ENCODE measurements at places on chromosomes 7 and 10.

DNA sequence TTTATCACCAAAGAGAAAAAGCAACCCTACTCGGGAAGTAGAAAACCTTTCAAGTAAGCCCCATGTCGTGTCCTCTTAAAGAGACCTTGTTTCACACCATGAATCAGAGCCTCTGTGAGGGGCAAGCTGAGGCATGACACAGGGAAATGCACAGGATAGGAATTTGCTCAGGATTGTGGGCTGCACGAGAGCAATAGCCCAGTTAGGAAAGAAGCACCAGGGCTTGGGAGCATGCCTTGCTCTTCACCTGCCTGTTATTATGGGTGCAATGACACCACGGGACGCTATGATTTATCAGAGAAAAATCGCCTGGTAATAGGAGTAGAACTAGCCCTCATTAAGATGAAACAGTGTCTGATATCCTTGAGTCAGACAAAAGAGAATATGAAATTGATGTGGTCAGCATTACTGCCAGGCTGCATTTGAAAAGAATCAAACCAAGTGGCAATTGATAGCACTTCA, 562.9 kb upstream of the NRP1 start:
- DNase-seq: no peak

DNA sequence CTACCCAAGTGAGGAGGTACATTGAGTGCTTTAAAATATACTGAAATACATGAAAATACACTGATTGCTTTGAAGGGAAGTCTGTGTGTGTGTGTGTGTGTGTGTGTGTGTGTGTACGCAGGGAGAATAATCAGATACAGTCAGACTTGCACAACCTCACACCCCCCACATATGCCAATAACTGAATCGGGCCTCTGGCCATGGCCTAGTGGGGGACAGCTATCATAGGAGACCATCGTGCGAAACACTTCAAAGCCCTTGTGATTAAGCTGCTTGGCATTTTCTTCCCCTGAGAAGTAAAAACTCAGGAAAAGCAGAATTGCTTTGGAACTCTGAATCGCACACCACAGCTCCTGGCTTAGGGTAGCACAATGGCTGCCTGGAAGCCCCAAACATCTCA, 135.1 kb downstream of the C10orf105 start:
- no peak for DNase-seq

DNA sequence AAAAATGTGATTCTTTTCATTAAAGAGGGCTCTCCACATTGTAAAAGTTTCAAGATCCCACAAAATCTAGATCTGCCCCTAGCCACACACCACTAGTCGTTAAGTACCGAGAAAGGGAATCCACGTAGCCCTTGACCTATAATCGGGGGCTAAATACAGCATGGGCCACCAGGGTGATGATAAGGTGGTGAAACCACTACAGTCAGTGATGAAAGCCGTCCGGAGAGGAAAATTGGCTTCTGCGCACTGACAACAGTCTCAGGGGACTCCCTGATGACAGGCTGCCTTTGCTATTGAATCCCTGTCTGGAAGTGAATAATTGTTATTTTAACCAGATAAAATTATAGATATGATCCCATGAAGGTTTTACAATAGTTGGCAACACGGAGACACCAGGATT, 4.6 kb downstream of the TECTB start:
- DNase-seq: no peak

- DNase-seq: no peak
These were observed 164.8 kb upstream of the PRSS58 start for GRCh38 chr7:142422621-142423020.
